ENCODE measurements at places on chromosomes 1 and 21.

GRCh38 chr1:61330571-61330970 is 248.2 kb downstream of the NFIA start:
- no peak for DNase-seq

DNA sequence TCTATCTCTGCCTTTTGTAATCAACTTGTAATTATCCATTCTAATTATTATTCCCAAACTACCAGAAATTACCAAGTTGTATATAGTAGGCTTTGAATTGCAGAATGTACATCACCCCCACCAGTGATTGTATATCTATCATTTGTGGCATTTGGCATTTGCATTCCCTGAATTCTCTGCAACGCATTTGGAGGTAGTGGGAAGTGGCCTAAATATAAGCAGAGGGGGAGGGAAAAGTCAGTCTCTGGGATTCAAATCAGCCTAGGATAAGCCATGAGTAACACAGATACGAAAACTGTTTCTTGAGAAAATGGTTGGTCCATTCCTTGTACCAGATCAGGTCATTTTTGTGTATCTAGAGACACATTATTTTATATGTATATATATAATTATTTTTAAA is 20.7 kb downstream of the DDX20 start:
- DNase-seq = no peak

DNA sequence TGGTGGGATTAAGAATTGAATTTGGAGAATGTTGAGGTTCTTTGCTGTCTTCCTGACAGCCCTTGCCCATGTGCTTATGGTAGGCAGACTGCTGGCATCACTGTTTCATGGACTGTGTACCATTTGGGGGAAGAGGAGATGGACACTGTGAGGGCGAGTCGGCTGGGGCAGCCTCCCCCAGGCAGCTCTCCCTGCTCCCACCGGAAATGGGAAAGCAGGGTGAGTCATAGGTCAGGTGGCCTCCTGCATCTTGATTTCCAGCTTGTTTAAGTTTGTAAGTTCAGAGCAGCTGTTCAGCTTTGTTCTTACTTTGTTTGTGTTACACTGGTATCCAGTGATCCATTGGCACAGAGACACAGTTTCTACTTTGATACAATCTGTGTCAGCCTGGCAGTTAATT is 87.2 kb upstream of the CNIH3 start:
- DNase-seq = no peak

- DNase-seq = peak; percentile 28
These were observed 1.2 kb downstream of the MAN1C1 start for GRCh38 chr1:25617625-25618432.

DNA sequence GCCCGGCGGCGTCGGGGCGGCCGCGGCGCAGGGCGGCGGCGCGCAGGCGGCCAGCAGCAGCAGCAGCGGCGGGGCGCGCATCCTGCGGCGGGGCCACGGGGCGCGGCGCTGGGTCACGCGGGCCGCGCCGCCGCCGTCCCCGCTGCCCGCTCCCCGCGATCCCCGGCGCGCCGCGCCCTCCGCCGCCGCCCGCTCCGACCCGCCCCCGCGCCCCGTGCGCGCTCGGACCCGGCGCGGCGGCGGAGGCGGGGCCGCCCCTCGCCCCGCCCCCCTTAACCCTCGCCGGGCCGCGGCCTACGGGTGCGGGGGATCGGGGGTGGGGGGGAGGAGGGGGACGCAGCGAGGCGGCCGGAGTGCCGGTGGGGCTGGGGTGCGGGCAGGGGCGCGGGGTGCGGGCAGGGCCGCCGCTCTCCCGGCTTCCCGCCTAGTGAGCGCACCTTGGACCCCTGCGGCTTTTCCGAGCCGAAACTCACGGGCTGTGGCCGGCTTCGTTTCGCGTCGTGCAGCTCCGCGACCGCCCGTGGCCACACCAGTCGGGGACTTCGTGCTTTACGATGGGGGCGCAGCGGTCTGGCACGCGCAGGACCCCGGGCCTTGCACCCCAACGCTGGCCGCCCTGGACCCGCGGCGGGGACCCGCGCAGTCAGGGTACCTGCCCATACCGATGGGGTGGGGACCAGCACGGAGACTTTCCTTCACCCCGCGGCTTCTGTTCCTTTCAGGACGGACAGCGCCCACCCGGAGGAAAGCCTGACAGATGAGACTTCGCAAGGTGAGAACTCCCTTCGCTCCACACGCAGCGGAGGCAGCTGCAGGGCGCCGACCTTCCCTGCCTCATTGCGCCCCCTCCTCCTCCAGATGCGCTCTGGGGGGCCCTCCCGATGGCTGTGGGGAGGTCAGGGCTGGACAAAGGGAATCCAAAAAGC is at the start of gene FNDC10:
Gene FNDC10 (minus strand): TSS at position 201 of the 926 bp plus-strand sequence. CDS start 120 bp downstream, at position 81.
- peak; percentile 88 for DNase-seq

DNA sequence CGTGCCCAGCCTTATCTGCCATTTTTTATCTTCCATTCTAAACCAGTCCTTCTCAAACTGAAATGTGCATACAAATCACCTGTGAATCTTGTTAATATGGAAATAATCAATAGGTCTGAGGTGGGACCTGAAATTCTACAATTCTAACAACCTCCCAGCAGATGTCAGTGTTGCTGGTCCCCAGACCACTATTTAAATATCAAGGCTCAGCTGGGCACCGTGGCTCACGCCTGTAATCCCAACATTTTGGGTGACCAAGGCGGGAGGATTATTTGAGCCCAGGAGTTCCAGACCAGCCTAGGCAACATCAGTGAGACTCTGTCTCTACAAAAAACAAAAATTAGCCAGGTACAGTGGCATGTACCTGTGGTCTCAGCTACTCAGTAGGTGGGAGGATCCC is 4.1 kb downstream of the UQCRHL start:
- DNase-seq = peak; percentile 51

- DNase-seq = no peak
These were observed 47.8 kb upstream of the ECE1 start for GRCh38 chr1:21337928-21338572.

All from iPS-NIHi11 (cell line).